ENCODE measurements at places on chromosomes 11 and 22. TPM values are rescaled to one million over a fixed set of nuclear protein-coding genes. Genes with fewer than 3 reads are reported as not detected.

Gene LMO2
- total RNA-seq, result 0.45 TPM

Gene CDC42EP2
- 20.8 TPM for total RNA-seq

DNA sequence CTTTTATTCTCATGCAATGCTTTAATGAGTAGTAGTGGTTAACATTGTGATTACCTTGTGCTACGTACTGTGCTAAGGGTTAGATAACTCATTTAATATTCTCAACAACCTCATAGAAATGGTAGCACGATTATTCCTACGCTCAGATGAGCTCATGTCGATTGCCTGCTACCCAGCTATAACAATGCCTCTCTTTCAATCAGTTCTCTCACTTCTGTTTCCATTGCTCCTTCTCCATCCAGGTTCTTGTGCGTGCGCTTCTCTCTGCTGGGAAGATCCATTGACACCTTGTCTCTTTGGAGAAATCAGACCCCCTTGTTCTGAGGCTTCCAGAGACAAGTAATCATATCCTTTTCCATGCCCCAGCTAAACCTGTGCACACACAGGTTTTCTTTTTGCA, 120.8 kb downstream of the NECTIN1 start:
- H3K27me3 ChIP-seq, result peaks cover 8% of the 10 kb centered on the region
- H3K36me3 ChIP-seq, result no peaks in the 10 kb centered on the region
- no peak for DNase-seq
- H3K4me1 ChIP-seq, result peaks cover 3% of the 10 kb centered on the region
- no peak overlapping the region for H3K27ac ChIP-seq
- no peak overlapping the region for H3K4me3 ChIP-seq

DNA sequence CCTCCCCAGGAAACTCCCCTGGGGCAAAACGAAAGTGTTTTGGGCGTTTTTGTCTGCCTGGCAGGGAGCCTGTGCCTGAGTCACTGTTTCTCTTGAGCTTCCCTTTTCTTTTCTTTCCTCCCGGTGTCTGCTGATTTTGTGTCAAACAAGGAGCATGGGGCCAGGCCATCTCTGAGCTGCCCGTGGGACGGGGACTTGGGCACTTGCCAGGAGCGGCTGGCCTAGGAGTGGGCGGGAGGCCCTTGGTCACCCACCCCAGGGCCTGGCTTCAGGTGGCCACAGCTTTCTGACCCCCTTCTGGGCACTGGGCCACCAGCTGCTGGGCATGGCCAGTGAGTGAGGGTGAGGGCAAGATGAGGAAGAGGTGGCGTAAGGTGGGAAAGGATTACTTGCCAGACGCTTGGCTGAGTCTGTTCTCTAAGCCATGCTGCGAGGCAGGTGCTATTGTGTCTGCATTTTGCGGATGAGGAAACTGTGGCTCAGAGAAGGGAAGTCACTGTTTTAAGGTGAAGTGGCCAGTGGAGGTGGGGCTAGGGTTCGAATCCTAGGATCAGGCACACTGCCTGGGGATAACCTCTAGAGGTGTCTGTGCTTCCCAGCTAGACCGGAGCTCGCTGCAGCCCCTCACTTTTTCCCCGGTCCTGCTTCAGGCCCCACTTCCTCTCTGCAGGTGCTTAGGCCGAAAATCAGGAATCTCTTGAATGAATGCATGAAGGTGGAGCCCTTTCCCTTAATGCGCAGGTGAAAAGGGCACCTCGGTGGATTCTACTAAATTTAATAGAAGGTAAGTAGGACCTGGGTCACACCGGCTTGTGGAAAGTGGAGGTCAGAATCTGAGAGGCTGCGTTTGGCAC, 7.8 kb upstream of the NFAM1 start:
- no peaks in the 10 kb centered on the region for H3K27me3 ChIP-seq
- peaks cover 33% of the 10 kb centered on the region for H3K4me1 ChIP-seq
- no peaks in the 10 kb centered on the region for H3K36me3 ChIP-seq
- no peak overlapping the region for H3K4me3 ChIP-seq
- peak; percentile 21 for DNase-seq
- H3K27ac ChIP-seq, result no peak overlapping the region

DNA sequence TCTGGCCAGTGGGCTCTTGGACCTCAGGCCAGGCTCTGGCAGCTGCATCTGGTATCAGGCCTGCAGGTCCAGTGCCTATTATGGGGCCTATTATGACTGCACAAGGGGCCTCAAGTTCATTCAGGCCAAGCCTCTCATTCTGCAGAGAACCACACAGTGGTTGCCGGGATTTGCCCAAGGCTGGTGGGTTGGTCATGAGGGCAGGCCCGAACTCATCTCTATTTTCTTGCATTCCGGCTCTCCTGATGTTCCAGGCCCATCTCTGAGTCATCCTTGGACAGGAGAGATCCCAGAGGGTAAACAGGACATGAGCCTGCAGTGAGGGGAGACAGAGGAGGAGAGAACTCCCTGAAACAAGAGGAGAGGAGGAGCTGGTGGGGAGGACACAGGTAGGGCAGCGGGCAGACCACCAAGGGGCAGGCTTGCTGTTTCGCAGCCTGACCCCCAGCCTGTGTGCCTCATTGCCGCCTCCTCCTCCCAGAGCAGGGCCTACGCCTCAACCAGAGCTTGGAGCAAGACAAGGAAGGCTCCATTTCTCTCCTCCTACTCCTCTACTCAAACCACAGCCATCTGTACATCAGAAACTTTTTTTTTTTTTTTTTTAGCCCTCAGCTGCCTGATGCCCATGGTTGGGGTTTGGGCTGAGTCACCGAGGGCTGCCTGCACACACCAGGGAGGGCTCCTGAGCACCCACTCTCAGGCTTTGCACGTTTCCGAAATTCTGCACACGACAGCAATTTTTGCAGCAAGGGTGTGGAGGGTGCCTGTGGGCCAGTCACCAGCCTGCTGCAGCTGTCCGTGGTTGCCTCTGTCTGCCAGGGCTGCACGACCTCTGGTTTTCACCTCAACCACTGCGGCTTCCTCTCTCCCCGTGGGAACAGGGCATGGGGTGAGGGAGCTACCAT, 12.7 kb upstream of the TREH start:
- H3K4me1 ChIP-seq, result peaks cover 5% of the 10 kb centered on the region
- H3K36me3 ChIP-seq, result no peaks in the 10 kb centered on the region
- no peaks in the 10 kb centered on the region for H3K27me3 ChIP-seq
- no peak overlapping the region for H3K4me3 ChIP-seq
- no peak overlapping the region for H3K27ac ChIP-seq

GRCh38 chr11:108793611-108794010, 128.7 kb downstream of the DDX10 start:
- H3K4me1 ChIP-seq, result no peaks in the 10 kb centered on the region
- no peak overlapping the region for H3K4me3 ChIP-seq
- DNase-seq, result no peak
- no peaks in the 10 kb centered on the region for H3K27me3 ChIP-seq
- no peak overlapping the region for H3K27ac ChIP-seq

GRCh38 chr22:20989323-20990138, 7.4 kb downstream of the LZTR1 start:
- H3K27ac ChIP-seq, result no peak overlapping the region
- no peaks in the 10 kb centered on the region for H3K27me3 ChIP-seq
- no peak for DNase-seq
- no peaks in the 10 kb centered on the region for H3K4me1 ChIP-seq
- no peaks in the 10 kb centered on the region for H3K36me3 ChIP-seq
- no peak overlapping the region for H3K4me3 ChIP-seq

GRCh38 chr11:16311831-16312230, 44.5 kb downstream of the SOX6 start:
- no peaks in the 10 kb centered on the region for H3K36me3 ChIP-seq
- H3K4me1 ChIP-seq, result no peaks in the 10 kb centered on the region
- no peak for DNase-seq
- no peak overlapping the region for H3K27ac ChIP-seq
- no peak overlapping the region for H3K4me3 ChIP-seq

GRCh38 chr11:111770581-111771134, 4.5 kb upstream of the PPP2R1B start:
- no peaks in the 10 kb centered on the region for H3K36me3 ChIP-seq
- no peak for DNase-seq
- no peaks in the 10 kb centered on the region for H3K27me3 ChIP-seq
- no peak overlapping the region for H3K27ac ChIP-seq
- peaks cover 20% of the 10 kb centered on the region for H3K4me1 ChIP-seq
- H3K4me3 ChIP-seq, result no peak overlapping the region

DNA sequence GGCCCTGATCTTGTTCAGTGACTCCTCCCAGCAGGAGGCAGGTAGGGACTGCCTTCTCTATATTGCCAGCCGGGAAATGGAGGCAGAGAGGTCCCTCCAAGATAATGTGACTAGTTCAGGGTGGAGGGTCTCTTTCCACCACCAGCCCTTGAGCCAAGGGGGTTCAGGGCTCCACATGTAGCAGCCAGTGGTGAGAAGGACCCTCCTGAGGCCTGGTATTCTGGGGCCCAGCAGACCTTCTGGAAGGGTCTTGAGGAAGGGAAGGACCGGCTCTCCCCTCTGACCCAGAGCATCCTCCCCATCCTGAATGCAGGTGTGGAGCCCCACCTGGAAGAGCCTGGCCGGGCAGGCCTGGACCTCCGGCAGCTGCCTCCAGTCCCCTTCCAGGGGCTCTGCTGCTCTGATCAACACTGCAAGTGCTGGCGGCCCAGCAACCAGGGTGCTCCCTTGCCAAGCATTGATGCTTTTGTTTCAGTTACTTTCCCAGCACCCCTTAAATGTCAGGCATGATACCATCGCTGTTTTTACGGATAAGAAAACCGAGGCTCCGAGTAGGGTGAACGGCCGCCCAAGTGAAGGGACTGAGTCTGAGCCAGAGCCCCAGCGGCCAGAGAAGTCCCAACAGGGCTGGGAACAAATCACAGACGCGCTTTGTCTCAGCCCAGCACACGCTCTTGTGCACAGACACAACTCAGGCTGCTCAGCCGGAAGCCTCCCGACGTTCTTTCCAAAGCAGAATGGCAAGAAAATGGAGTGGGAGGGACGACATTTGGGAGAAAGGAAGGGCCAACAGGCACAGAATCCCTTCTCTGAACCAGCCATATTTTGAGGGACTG, 38.8 kb downstream of the DKK3 start:
- H3K4me3 ChIP-seq, result no peak overlapping the region
- no peaks in the 10 kb centered on the region for H3K36me3 ChIP-seq
- no peaks in the 10 kb centered on the region for H3K27me3 ChIP-seq
- H3K4me1 ChIP-seq, result no peaks in the 10 kb centered on the region
